Fibroblast of skin of right quadriceps (primary cell): ENCODE measurements at places on chromosomes 7 and 10.

DNA sequence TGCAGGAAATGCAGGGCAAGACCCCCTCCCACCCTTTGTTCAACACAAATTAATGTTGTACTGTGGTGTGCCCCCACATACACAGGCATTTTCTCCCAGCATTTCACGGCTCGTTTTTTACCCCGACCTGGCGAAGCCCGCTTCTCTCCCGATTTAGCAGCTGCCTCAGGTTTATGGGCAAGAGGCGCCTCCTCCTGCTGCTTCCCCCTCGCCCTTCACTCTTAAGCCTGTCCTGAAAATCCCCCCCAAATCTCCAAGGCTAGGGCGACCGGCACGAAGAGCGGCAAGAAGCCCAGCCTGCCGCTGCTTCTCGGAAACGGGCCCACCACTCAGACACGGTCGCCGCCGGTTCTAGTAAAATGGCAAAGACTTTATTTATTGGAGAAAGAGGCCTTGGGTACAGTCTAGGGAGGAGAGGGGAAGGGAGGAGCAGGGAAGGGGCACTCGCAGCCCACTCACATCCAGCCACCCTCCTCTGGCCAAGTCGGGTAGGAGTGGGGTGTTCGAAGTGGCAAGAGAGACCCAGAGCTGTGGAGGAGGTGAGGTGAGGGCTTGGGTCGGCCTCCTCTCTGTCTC is 3.3 kb downstream of the LBX1 start:
- no peak for DNase-seq

DNA sequence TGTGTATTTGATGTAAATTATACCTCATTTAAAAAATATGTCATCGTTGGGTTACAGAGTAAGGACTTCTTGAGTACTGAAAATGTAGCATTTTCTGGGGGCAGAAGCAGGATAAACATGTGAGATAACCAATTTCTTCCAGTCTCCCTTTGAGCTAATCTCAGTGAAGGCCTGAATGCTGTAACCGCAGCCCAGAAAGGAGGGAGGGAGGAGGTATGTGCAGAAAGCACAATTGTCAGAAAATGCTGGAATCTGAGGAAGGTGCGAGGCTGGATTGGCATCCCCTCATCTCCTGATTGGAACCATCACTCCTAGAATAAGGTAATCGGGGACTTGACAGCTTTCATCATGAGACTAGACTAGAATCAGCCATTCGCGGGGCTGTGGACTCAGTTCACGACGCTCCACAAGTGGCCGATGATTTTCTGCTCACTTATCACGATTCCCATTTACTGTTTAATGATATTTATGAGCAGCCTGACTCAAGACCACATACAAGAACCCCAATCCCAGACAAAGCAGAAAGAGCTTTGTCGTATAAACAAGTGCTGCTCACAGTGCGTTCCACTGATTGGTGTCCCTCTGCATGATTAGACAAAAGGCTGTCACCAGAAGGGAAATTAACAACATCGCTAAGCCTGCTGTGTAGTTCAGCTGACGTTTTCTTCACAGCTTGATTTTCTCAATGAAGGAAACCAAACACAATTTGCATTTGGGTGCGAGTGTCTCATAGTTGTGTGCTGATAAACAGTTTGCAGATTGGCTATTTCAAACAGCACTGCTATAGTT is 93.2 kb downstream of the SVIL start:
- no peak for DNase-seq

GRCh38 chr10:91389636-91390512 is 20.3 kb upstream of the HECTD2 start:
- DNase-seq: peak; percentile 57

- no peak for DNase-seq
Measured at GRCh38 chr7:22066522-22066921, 120.8 kb upstream of the CDCA7L start.
